ENCODE measurements at places on chromosomes 16 and 17.

GRCh38 chr16:53098526-53099317 is 43.9 kb downstream of the CHD9 start:
- DNase-seq, result peak; percentile 89

DNA sequence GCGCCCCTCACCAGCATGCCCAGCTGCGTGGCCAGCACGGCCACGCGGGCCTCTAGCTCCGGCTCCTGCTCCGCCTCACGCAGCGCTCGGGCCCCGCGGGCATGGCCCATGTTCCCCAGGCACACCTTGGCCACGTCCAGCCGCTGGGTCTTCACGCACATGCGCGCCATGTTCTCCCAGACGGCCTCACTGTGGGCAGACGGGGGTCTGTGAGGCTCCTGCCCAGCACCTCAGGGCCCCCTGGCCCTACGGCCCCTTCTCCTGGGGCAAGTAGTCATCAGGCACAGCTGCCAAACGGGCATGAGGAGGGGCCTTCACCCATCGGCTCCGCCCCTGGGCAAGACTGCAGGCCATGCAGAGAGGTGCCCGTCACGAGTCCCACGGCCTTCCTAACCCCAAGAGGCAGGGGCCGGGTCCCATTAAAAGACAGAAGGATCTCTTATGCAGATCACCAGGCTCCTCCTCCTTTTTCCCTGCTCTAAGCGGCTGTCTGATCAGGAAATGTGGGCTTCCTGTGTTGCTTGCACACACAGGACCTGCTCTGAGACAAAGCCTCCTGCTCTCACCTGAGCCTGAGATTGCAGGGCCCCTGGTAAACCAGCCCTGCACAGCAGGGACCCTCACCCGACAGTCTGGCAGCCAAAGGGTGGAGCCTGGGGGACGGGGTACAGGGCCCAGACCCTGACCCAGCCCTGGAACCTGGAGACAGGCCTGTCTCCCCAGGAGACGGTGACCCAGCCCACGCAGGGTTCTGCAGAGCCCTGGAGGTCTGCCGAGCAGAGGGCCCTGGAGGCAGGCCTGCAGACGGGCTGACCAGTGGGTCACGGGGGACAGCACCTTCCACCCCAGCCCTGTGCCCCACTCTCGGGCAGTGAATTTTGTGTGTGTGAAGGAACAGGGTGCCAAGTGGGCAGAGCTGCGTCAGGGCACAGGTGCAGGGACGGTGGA is 6.6 kb upstream of the TMEM204 start:
- DNase-seq, result no peak

- DNase-seq, result no peak
These were observed 7.4 kb downstream of the CNP start for GRCh38 chr17:41974031-41974430.

- no peak for DNase-seq
These were observed 141.1 kb downstream of the NTN1 start for GRCh38 chr17:9162275-9162985.

DNA sequence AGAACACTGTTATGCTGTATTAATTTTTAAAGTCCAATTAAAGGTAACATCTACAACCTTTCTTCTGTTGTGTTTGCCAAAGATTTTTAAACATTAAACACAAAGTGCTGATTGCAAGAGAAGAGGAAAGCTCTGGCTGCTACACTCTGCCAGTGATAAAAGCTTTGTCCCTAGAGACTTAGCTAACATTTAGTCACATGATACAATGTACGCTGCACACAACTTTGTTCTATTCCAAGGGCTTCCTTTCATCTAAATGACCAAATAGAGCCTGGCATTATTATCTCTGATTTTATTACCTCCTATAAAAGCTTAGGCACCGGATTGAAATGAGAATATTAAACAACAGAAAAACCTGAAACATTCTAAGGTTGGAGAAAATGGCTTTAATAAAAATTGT is 388.7 kb upstream of the PMFBP1 start:
- DNase-seq, result no peak

Data from lower lobe of right lung (tissue), 2 donors.